Stimulated activated naive CD4-positive, alpha-beta T cell treated with Interleukin-2 at 50 U/mL for 16 hours (primary cell): ENCODE measurements at places on chromosomes 5 and 9.

DNA sequence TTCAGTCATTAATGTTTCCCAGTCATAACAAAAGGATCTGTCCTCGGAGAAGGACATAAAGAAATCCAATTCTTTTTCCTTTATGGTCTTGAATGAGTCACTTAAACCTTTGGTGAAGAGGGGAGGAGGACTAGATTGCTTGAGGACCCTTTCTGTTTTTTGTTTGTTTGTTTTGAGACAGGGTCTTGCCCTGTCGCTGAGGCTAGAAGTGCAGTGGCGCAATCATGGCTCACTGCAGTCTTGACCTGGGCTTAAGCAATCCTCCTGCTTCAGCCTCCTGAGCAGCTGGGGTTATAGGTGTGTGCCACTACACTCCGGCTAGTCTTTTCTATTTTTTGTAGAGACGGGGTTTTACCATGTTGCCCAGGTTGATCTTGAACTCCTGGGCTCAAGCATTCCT is 12.3 kb downstream of the TIGD6 start:
- DNase-seq, result no peak

DNA sequence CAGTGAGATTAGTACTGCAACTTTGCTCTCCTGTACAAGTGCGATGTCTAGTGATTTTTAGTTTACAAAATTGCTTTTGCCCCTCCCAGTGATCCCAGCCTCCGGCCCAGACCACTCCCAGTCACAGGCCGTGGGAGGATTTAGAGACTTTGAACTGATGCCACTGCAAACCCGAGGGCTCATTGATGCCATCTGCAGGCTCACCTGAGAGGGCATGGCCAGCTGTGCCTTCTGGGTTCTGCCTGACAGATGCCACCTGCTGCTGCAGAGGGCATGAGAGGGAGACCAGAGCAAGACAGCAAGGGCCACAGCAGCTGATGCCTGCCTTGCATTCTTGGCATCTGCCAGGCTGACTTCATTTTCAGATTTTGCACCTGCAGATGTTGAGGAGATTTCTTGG is 593.8 kb downstream of the CDK5RAP2 start:
- no peak for DNase-seq

DNA sequence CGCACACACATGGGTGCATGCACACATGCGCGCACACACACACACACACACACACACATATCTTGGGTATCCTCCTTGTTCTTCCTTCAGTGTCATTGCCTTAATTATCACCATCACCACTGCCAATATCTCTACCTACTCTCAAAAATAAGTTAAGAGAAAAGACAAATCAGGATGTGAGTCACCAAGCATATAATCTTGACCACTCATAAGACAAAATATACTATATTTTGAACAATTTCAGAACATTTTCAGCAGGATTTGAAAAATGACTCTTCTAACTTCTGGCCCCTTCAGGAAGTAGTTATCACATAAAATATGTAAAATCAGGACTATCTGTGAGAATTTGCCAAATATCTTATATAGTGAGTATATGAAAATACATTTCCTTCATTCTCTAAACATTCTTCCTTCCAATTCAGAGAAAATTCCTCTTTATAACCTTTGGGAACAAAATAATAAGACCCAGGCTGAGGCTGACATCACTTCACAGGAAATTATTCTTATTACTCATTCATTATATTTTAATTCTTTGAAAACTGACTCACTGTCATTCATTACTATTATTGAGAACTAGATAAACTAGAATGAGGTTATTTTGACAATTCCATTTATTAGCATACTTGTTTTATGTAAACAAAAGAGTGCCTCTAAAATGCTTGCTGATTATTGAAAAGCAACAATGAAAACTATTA is 772.0 kb upstream of the ACO1 start:
- DNase-seq, result no peak

GRCh38 chr9:129696944-129697655 is 31.7 kb downstream of the PRRX2 start:
- DNase-seq, result no peak

- no peak for DNase-seq
Observed at GRCh38 chr5:106415541-106415940, 1255.2 kb downstream of the EFNA5 start.

DNA sequence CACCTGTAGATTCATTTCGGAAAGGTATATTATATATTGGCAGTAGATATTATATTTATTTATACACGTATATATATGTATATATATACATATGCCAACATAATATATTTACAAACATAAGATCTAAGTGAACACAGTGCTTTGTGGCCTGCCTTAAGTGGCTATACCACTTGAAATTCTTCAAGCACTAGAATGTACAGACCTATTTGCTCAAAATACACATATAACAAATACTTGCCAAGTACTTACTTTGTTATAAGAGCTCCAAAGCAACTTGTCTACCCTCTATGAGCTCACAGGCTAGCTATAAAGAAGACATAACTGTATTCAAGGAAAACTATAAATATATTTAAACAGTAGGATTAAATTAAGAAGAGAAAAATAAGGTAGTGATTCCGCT is 33.6 kb upstream of the SLC36A1 start:
- DNase-seq, result no peak

GRCh38 chr9:135663857-135664256 is 748 bp downstream of the LCN9 start:
- no peak for DNase-seq

DNA sequence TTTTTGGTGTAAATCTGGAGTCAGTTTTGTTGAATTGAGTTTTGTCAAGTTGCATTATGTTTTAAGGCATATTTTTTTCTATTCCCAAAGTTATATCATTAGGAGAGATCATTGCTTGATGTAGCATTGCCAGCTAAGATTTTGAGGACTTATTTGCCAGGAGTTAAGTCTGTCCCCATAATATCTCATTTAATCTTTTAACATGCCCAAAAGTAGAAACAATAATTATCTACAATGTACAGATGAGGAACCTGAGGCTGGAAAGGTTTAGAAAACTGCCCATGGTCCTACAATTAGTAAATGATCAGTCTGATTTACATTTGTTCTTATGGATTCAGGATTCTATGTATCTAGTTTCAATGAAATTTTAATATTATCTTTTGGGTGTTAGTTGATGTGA is 4.7 kb downstream of the NIPBL start:
- DNase-seq, result no peak

DNA sequence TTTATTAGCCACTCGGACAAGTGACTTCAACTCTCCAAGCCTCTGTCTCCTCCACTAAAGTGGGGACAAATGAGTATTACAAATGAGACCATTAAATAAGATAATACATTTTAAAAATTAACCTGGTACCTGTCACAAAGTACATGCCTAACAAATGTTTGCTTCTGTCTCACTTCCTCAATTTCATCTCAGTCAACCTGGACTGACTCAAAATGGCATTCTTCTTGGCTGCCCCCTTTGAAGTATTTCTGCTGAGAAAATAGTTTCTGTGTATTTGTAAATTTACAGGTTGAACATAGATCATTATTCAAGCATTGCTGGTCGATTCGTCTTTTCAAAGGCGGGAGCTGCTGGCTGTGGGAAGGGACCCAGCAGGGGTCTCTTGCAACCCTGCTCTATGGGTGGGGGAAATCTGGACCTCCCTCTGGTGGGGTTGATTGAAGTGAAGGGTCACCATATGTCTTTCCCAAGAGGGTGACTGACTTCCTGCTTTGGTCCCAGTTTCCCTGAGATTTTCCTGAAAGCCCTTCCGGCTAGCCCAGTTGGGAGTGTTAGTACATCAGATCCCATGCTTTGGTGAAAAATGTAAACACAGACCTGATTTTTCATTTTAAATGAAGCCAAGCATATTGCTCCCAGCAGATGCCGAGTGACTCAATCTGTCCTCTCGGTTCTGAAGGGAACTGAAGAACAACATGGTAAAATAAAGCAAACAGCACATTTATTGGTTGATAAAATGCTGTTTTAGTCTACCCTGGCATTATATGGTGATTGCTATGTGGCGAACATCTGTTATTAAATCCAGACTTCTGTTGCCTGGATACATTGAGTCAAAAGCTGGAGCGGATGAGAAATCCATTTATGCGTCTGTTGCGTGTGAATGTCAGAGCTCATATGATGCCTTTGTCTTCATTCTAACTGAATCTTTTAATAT is 73.0 kb downstream of the KCNIP1 start:
- no peak for DNase-seq

- no peak for DNase-seq
Observed at GRCh38 chr9:72751541-72751940, 201.3 kb downstream of the ALDH1A1 start.
